ENCODE measurements at places on chromosomes 1 and 21.

DNA sequence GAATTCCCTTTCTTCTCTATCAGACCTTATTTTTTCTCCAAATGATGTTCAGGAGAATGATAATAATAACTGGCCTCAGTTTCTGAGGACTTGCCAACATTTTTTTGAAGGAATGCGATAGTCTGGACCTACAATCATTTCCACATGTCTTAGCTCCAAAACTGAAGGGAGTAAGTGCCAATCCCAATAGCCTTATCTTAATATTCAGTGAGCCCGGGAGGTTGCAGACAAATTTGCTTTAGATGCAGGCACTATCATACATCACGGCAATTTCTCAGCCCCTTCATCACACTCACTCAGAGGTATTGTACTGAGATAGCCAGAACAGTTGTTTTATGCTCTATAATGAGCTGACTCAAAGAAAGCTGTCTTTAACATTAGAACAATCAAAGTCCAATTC lies 796.9 kb downstream of the ADGRL2 start:
- no peak for DNase-seq

- DNase-seq, result no peak
Measured at GRCh38 chr1:173175514-173176145, 31.5 kb downstream of the TNFSF4 start.

DNA sequence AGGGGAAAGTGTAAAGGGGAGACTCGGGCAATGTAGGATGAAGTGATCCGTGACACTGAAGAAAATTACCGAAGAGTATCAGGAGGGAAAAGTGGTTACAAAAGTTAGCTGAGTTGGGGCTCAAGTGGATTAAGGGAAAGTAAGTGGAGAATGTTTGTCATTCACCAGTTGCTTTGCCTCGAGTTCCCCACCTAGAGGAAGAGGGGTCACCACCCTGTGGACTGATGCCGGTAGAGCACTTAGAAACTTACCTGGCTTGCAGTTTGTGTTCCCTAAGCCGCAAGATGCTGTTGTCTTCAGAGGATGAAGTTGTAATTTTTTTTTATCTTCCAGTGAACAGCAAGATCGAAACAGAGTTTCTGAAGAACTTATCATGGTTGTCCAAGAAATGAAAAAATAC lies 1.0 kb downstream of the PER3 start:
- DNase-seq, result no peak

GRCh38 chr21:45644041-45644906 lies 749 bp downstream of the PCBP3 start:
- no peak for DNase-seq

DNA sequence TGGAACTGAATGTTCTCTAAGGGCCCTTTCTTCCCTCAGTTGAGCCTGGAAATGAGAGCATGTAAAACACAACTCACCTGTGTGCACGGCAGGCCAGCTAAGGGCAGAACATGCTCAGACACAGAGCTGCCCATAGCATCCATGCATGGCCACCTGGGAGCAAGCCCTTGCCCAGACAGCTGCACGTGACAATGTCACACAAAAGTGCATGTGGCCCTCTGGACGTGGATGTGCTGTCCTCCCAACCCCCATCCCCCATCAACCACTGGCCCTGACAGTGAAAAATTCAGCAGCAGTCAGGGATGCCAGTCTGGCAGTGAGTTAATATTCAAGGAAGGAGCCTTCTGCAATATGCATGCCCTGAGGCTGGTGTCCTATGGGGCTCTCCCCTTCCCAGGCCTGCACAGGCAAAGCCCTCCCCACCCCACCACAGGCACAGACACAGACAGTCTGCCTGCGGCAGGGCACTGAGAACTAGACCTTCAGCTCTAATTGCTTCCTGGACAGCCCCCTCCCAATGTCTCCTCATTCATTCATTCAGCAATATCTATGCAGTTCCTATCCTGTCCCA lies 14.6 kb upstream of the COL16A1 start:
- no peak for DNase-seq

DNA sequence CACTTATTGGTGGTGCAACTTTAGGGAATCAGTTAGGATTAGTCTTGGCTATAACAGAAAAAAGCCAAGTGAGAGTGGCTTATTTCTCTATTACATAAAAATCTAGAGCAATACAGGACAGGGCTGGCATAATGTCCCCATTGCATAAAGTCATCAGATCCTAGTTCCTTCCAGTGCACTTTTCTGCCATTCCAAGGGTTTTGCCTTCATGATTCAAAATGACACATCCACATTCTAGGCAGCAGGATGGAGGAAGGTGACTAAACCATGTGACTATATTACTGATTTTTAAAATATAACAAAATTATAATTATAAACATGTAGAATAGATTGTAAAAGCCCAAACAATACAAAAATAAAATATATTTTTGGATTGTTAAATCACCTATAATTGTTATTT lies 18.8 kb downstream of the JUN start:
- DNase-seq, result no peak

DNA sequence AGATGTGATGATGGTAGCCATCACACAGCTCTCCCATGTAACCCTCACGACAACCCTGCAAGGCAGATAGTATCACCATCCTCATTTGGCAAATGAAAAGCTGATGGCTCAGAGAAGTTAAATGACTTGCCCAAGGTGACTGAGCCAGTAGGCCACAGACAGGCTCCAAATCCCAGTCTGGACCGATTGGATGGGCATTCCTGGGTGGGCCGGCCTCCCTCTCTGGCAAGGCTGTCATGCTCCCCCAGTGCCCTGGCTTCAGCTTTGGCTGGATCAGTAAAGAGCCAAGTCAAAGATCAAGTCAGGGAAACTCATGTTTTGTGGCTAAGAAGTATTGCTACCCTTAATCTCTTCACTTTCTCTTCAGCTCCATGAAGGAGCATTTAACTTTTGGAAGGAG lies 41.2 kb downstream of the CDCP2 start:
- DNase-seq, result no peak

GRCh38 chr1:85356130-85356529 lies 79.7 kb upstream of the BCL10 start:
- DNase-seq, result no peak

DNA sequence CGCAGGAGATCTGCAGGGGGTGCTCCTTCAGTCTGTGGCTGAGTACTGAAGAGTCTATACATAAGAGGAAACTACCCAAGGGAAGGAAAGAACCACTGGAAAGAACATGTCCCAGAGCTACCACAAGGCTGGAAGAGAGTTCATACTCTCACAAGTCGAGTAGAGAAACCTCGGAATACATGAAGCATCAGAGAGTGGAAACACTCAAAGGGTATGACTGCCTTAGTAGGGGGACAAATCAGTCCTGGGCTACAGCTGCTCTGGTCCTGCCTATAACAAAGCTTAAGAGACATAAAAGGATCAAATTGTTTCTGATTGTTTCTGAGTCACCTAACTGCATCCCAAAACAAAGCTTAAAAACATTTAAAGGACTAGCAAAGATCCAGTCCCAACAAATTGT lies 27.4 kb downstream of the TMEM50B start:
- DNase-seq, result no peak

- no peak for DNase-seq
Measured at GRCh38 chr21:35491114-35491513, 442.0 kb upstream of the RUNX1 start.

GRCh38 chr1:179441501-179441900 lies 75.7 kb downstream of the AXDND1 start:
- DNase-seq, result no peak

GRCh38 chr1:10146391-10146790 lies 64.0 kb upstream of the KIF1B start:
- DNase-seq, result no peak

DNA sequence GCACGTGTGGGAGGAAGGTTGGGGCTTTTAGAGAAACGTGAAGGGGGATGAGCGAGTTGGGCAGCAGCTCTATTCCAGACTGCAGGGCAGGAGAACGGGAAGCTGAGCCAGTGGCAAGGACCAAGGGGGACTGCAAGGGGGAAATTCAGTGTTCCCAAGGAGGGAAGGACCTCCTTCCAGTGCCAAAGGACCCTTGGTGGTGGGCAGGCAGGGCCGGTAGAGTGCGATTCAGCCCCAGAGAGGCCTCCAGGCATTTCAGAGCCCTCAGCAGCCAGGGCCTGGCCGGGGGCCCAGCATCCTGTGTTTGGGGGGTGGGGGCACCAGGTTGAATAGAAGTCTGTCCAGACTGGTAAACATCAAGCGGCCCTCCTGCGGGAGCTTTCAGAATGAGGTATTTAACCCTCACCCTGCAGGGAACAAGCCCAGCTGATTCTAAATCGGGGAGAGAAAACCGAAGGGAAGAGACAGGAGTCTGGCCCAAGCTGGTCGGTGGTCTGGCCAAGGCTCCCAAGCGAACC lies 2.3 kb downstream of the COL9A2 start:
- DNase-seq, result no peak

Measured in activated B cell treated with CpG ODN at 0.5 μM for 24 hours (primary cell).